ENCODE measurements at places on chromosomes 16 and 17. TPM values are rescaled to one million over a fixed set of nuclear protein-coding genes. Genes with fewer than 3 reads are reported as not detected.

Gene KRT28
- not detected for polyA plus RNA-seq

Gene TNS4
- 0.29 TPM for polyA plus RNA-seq

Gene SLC52A1
- polyA plus RNA-seq: not detected

Gene CRYBA1
- polyA plus RNA-seq: not detected

- DNase-seq: no peak
These were observed 80.8 kb downstream of the ZDHHC7 start for GRCh38 chr16:84930298-84931106.

- no peak for DNase-seq
These were observed 39.2 kb upstream of the ABCC12 start for GRCh38 chr16:48194828-48195556.

DNA sequence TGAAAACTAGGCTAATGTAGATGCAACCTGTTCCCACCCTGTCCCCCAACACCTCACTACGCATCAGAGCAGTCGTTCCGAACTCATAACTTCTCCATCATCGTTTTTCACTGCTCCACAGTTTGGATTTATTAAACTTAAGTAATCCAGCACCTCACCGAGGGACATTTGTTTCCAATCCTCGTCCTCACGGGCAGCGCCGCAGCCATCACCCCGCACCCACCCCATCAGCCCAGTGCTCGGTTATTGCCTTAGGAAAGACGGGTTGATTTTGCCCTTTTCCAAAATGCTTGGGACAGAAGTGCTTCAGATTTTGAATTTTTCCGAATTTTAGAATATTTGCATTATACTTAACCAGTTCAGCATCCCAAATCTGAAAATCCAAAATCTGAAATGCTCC, 71.0 kb upstream of the DOC2B start:
- no peak for DNase-seq

- DNase-seq: no peak
These were observed 17.3 kb downstream of the CDR2 start for GRCh38 chr16:22356930-22357634.

DNA sequence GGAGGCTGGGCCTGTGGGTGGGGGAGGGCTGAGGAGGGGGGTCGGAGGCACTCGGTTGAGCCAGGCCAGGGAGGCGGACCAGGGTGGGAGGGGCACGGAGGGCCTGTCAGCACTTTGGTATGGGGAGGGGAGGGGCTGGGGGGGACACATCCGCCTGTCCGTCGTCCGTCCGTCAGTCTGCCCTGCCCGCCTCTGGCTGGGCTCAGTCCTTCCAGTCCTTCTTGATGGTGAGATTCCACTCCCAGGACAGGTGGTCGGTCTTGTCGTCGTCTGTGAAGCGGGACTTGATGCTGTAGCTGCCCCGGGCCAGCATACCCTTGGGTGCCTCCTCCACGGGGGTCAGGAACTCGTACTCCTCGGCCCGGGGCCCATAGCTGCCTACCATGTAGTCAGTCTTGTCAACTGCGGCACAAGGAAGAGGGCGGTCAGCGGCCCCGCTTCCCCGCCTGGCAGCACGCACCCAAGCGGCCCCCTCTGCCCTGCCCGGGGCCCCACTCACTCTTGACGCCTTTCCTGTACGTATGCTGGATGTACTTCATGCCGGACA, 2.4 kb downstream of the ARHGDIA start:
- DNase-seq: peak; percentile 89

DNA sequence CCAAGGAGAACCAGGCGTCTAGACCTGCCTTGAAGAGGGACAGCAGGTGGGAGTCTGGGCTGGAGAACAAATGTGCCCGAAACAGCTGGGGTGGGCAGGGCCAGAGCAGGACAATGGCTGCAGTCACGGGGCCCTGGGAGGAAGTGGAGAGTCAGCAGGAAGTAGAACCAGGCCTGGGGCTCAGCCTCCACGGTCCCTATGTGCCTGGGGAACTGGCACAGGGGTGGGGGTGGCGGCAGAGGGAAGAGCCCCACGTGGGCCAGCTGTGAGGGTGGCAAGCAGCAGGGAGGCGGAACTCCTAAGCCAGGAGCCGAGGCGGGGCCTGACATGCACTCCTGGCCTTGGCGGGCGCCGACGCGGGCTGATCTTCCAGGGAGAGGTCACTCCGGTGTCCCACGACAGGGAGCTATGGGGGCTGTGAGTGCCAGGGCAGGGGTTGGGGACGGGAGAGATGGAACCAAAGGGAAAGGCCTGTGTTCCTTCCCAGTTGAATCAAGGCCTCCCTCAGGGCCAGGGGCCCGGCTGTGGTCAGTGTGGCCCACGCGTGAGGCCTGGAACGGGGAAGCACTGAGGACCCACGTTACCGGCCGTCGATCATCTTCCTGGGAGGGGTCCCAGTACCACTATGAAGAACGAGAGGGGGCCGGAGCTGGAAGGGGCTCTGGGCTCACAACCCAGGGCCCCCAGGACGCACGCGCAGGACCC, 42.7 kb downstream of the TIMM22 start:
- DNase-seq: no peak
